Activated naive CD8-positive, alpha-beta T cell treated with anti-CD3 and anti-CD28 coated beads for 36 hours (primary cell): ENCODE measurements at places on chromosomes 3 and 15.

GRCh38 chr15:38876621-38877020, 312.0 kb upstream of the RASGRP1 start:
- no peaks in the 10 kb centered on the region for H3K4me1 ChIP-seq
- no peak for DNase-seq
- no peak overlapping the region for H3K4me3 ChIP-seq
- H3K27ac ChIP-seq: no peak overlapping the region
- H3K36me3 ChIP-seq: no peaks in the 10 kb centered on the region

DNA sequence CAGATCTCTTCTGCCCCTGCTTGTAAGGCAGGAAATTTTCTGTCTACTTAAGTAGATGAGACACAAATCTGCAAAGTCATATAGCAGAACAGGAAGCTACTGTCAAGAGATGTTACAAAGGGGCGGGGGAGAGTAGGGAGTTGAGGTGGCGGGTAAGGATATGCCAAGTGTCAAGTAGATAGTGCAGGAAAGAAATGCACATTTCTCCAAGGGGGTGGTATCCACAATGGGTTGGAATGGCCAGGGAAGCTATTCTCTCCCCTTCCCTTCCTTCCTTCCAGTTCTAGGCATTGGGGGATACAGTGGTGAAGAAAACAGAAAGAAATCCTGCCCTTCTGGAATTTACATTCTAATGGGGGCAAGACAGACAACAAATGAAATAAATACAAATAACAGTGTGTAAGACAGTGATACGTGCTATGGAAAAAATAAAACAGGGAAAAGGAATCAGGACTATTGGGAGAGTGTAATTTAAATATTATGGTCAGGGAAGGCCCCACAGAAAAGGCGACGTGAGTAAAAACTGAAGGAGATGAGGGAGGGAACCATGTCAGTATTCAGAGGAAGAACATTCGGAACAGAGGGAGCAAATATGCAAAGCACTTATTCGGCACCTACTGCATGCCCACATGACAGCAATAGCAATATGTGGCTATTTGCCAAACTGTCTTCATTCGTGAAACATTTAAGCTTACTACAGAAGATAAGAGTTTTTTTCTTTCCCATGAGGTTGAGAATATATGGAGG, 42.8 kb upstream of the RNU6-1 start:
- H3K4me1 ChIP-seq: peaks cover 14% of the 10 kb centered on the region
- peaks cover 27% of the 10 kb centered on the region for H3K27me3 ChIP-seq
- no peak for DNase-seq
- no peaks in the 10 kb centered on the region for H3K36me3 ChIP-seq
- H3K4me3 ChIP-seq: no peak overlapping the region

DNA sequence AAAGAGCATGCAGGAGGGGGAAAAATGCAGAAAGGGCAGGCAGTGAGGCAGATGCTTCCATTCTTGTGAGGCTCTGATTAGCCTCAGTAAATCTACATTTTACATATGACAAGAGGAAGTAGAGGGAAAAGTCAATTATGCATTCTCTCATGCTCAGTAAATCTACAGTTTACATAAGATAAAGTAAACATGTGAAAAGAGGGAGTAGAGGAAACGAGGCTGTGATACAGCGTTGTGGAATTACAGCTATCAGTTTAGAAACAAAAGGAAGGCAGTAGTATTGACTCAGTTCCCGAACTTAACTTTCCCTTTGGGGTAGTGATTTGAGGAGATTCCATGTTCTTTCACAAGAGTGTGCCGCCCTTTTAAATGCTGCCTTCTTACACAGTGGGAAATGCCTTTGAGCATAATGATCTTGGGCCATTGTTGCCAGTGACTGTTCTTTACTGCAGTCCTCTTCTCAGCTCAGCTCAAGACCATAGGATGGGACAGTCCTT, 39.3 kb downstream of the OSTN start:
- no peak overlapping the region for H3K27ac ChIP-seq
- DNase-seq: no peak
- no peaks in the 10 kb centered on the region for H3K4me1 ChIP-seq
- peaks cover 3% of the 10 kb centered on the region for H3K27me3 ChIP-seq
- no peaks in the 10 kb centered on the region for H3K36me3 ChIP-seq

- no peaks in the 10 kb centered on the region for H3K36me3 ChIP-seq
- no peak for DNase-seq
- no peak overlapping the region for H3K4me3 ChIP-seq
- H3K27me3 ChIP-seq: peaks cover 4% of the 10 kb centered on the region
Observed at GRCh38 chr3:45807681-45808540, 11.6 kb upstream of the SLC6A20 start.

GRCh38 chr15:74399511-74400312, 32.3 kb upstream of the CYP11A1 start:
- peaks cover 7% of the 10 kb centered on the region for H3K36me3 ChIP-seq
- peak; percentile 79 for DNase-seq
- H3K4me1 ChIP-seq: peaks cover 87% of the 10 kb centered on the region
- peak overlapping the region; percentile 91 for H3K27ac ChIP-seq
- no peaks in the 10 kb centered on the region for H3K27me3 ChIP-seq
- H3K4me3 ChIP-seq: peak overlapping the region; percentile 57

GRCh38 chr15:49987198-49987785, 131.7 kb downstream of the ATP8B4 start:
- no peak overlapping the region for H3K4me3 ChIP-seq
- no peak for DNase-seq
- peaks cover 3% of the 10 kb centered on the region for H3K27me3 ChIP-seq
- H3K4me1 ChIP-seq: no peaks in the 10 kb centered on the region

- no peaks in the 10 kb centered on the region for H3K27me3 ChIP-seq
- H3K4me3 ChIP-seq: no peak overlapping the region
- DNase-seq: no peak
- no peaks in the 10 kb centered on the region for H3K4me1 ChIP-seq
- peaks cover 15% of the 10 kb centered on the region for H3K36me3 ChIP-seq
Observed at GRCh38 chr3:126857928-126858327, 125.0 kb upstream of the PLXNA1 start.

GRCh38 chr15:48381861-48382260, 50.6 kb downstream of the DUT start:
- no peak for DNase-seq
- H3K4me3 ChIP-seq: no peak overlapping the region
- H3K36me3 ChIP-seq: no peaks in the 10 kb centered on the region
- peaks cover 3% of the 10 kb centered on the region for H3K27me3 ChIP-seq

GRCh38 chr15:85404176-85404917, 23.9 kb downstream of the AKAP13 start:
- H3K27ac ChIP-seq: peak overlapping the region; percentile 78
- H3K27me3 ChIP-seq: no peaks in the 10 kb centered on the region
- no peak for DNase-seq
- H3K4me1 ChIP-seq: peaks cover 82% of the 10 kb centered on the region

GRCh38 chr3:17546500-17547255, 195.8 kb downstream of the TBC1D5 start:
- no peak overlapping the region for H3K4me3 ChIP-seq
- peaks cover 10% of the 10 kb centered on the region for H3K36me3 ChIP-seq
- no peaks in the 10 kb centered on the region for H3K4me1 ChIP-seq

GRCh38 chr15:99058421-99058870, 46.4 kb upstream of the SYNM start:
- peak overlapping the region; percentile 72 for H3K4me3 ChIP-seq
- peaks cover 44% of the 10 kb centered on the region for H3K27me3 ChIP-seq
- no peaks in the 10 kb centered on the region for H3K4me1 ChIP-seq
- no peak overlapping the region for H3K27ac ChIP-seq
- no peaks in the 10 kb centered on the region for H3K36me3 ChIP-seq
- no peak for DNase-seq

GRCh38 chr15:30985081-30985531, 6.3 kb downstream of the MTMR10 start:
- H3K36me3 ChIP-seq: peaks cover 23% of the 10 kb centered on the region
- no peak overlapping the region for H3K4me3 ChIP-seq
- peak overlapping the region; percentile 1 for H3K27ac ChIP-seq
- no peaks in the 10 kb centered on the region for H3K27me3 ChIP-seq
- DNase-seq: no peak
- peaks cover 43% of the 10 kb centered on the region for H3K4me1 ChIP-seq

DNA sequence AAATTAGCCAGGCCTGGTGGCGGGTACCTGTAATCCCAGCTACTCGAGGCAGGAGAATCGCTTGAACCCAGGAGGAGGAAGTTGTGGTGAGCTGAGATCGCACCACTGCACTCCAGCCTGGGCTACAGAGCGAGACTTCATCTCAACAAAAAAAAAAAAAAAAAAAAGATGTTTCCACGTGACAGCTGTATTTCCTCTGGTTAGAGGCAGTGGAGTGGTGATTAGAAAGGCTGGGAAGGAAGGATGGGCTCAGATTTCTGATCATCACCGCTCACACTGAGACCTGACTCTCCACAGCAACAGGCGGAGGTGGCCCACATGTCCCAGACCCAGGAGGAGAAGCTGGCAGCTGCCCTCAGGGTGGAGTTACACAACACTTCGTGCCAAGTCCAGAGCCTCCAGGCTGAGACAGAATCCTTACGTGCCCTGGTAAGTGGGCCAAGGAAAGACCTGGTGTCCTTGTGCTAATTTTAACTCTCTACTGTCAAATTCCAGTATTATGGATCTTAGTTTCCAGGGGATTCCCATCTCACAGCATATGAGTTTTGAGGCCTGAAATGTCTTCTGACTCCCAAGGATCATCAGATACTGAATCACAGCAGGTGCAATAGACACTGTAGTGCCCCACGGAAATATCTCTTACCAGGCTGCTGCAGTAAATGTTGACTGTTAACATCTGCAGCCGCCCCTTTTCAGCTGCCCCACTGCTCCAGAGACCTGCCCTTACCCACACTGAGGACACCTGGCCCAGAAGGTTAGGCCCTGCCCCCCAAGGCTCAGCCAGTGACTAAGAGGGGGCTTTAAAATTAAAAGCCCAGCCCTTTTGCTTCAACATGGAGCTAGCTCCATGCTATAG, 66.9 kb downstream of the BFSP2 start:
- H3K27ac ChIP-seq: no peak overlapping the region
- H3K27me3 ChIP-seq: no peaks in the 10 kb centered on the region
- no peak for DNase-seq
- H3K4me3 ChIP-seq: no peak overlapping the region

DNA sequence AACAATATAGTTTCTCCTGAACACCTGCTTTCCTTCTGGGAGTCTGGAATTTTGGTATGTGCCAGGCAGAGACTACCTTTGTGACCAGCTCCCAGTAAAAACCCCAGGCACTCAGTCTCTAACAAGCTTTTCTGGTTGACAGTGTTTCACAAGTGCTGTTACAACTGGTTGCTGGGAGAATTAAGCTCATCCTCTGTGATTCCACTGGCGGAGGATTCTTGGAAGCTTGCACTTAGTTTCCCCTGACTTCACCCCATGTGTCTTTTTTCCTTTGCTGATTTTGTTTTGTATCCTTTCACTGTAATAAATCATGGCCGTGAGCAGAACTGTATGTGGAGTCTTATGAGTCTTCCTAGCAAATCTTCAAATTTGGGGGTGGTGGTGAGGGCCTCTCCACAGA, 5.7 kb upstream of the TAGLN3 start:
- no peak overlapping the region for H3K27ac ChIP-seq
- DNase-seq: no peak
- H3K4me1 ChIP-seq: peaks cover 10% of the 10 kb centered on the region
- H3K36me3 ChIP-seq: peaks cover 13% of the 10 kb centered on the region
- H3K27me3 ChIP-seq: no peaks in the 10 kb centered on the region

DNA sequence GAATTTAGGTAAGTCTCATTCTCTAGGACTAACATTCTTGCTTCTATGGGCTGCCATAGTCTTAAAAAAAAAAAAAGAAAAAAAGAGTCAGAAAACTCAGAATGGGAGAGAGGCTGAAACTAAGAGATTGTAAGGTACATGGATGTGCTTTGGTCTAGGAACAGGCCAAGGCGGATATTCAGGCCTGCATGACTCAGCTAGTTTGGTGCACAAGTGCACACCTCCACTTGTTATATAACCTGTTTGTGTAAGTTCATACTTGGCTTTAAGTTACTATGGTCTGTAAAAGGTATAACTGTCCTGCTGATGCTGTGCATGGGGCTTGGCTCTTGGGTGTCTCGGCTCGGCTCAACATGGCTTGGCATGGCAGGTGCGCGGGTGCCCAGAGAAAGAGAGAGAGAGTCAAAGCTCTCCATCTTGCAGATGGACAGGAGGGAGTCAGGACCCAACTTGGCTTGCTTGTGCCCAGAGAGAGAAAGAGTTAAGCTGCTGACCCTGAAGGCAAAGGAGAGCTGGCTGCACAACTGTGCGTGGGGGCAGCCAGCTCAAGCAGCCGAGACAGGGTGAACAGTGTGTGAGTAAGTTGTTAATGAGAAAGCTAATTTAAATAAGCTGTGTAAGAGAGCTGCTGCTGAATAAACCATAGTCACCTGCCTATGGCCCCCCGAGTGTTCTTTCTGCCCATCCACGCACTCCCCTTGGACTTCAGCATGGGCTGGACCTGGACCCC, 31.4 kb upstream of the CHRNB4 start:
- H3K4me1 ChIP-seq: no peaks in the 10 kb centered on the region
- DNase-seq: no peak
- peaks cover 4% of the 10 kb centered on the region for H3K27me3 ChIP-seq
- H3K4me3 ChIP-seq: no peak overlapping the region

- H3K27ac ChIP-seq: no peak overlapping the region
- no peak overlapping the region for H3K4me3 ChIP-seq
- DNase-seq: no peak
Observed at GRCh38 chr3:21067031-21067813, 683.8 kb downstream of the ZNF385D start.

- H3K4me3 ChIP-seq: no peak overlapping the region
- H3K36me3 ChIP-seq: no peaks in the 10 kb centered on the region
- no peaks in the 10 kb centered on the region for H3K4me1 ChIP-seq
- H3K27me3 ChIP-seq: no peaks in the 10 kb centered on the region
Observed at GRCh38 chr3:62990704-62991413, 115.6 kb upstream of the CADPS start.

DNA sequence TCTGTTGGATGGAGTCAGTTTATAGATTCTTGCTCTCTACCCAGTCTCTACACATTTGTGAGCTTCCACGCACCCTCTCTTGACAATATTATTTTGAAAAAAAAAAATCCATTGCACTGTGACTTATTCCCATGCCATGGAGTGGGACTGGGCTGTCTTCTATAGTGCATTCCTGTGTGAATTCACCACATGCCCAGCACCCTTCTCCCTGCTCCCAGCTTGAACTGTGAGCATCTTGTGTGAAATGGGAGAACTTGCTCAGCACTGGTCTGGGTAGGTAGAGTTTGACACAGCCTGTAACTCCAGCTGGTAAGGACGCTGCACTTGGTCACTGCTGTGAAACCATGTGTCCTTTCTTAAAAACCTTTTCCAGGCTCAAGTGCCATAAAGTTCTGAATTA, 91.9 kb downstream of the ARNT2 start:
- H3K4me1 ChIP-seq: no peaks in the 10 kb centered on the region
- no peak overlapping the region for H3K27ac ChIP-seq
- DNase-seq: no peak
- peaks cover 9% of the 10 kb centered on the region for H3K27me3 ChIP-seq
- no peaks in the 10 kb centered on the region for H3K36me3 ChIP-seq
